ENCODE measurements at places on chromosomes 4 and X.

- DNase-seq, result no peak
Measured at GRCh38 chr4:109359040-109359646, 56.7 kb upstream of the COL25A1 start.

GRCh38 chr4:153950100-153950979, 161.5 kb upstream of the SFRP2 start:
- DNase-seq, result no peak

DNA sequence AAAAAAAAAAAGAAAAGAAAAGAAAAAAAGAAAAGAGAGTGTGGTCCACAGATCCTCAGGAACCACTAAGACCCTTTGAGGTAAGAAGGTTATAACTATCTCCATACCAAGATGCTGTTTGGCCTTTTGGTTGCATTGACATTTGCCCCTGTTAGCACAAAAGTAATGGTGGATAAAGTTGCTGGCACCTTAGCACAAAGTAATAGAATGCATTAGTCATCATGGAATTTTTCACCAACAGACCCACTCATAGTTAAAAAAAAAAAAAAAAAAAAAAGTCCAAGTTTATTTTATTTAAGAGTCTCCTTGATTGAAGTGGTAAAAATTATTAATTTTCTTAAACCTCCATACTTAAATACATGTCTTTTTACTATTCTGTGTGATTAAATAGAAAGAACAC, 78.4 kb upstream of the RBPJ start:
- no peak for DNase-seq

- DNase-seq, result peak; percentile 53
Measured at GRCh38 chrX:20252381-20253231, 14.1 kb downstream of the RPS6KA3 start.

DNA sequence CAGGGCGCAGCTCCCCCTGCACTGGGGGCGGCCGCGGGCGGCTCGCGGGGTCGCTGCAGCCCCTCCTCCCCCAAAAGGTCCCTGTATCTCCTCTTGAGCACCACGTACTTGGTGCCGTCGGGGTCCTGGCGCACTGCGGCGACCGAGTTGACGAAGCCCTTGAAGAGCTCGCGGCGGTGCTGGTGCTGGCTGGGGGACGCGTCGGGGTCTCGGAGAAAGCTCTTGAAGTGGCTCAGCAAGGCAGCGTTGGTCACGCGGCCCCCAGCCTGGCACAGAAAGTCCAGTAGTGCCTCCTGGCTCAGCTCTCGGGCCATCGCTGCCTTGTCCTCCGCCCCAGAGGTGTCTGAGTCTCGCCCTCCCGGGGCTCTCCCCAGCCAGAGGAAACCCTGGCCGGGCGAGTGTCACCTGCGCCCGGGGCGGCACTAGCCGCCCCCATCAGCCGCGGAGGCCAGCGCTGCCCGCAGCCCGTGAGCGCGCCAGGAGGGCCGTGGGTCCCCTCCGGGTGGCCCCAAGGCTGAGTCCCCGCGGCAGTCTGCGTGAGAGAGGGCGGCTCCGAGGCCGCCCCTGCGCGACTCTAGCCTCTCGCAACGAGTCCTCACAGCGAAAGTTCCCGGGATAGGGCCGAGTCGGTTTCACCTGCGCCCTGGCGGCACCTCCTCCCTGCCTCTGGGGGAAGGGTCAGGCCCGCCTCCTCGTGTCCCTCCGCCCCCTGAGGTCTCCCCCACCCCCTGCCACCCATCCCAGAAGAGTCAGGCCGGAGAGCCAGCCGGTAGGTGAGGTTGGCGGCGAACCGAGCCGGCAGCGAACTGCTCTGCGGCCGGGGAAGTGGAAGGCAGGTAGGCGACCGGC, at the start of gene SOWAHB:
TSS of gene SOWAHB (minus strand) at position 609 of the 849 bp plus-strand sequence. CDS start at position 314, 295 bp downstream.
- DNase-seq, result no peak

DNA sequence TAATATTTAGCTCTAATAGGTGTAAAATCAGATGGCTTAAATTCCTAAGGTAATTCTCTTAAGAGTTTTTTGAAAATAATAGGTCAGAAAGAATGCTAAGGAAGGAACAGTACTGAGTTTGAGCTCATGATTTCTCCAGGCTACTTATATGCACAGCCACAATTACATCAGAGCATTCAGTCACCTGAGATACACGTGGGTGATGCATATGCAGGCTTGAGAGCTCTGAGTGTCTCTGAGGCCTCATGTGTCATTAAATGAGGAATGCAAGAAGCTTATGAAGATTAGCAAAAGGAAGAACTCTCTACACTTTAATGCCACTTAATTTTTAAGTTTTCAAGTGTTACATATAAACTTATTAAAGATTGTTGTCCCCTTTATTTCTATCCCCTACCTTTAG, 124.0 kb upstream of the STIM2 start:
- DNase-seq, result no peak

GRCh38 chr4:27429364-27429871, 568.8 kb downstream of the STIM2 start:
- DNase-seq, result no peak

- no peak for DNase-seq
Measured at GRCh38 chr4:137655302-137655701, 123.0 kb upstream of the PCDH18 start.

- DNase-seq, result no peak
Measured at GRCh38 chrX:22141047-22141730, 109.1 kb downstream of the PHEX start.

DNA sequence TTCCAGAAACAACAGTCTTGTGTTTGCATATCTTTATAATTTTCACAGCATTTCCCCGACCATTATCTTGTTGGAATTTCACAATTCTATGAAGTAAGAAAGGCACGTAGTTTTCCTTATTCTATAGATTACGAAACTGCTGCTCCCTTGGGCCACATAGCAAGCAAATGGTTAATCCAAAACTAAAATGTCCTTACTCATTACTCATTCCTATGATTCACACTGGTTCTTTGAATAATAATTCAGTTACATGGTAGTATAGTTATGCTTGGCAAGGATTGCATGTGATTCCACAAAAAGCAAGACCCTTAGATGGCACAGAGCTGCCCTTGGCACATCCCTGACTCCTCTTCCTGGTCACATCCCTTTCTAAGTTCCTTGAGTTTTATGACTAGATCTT, 51.2 kb downstream of the OR13H1 start:
- no peak for DNase-seq

GRCh38 chrX:154457491-154458115, 478 bp upstream of the PLXNA3 start:
- DNase-seq, result no peak

- no peak for DNase-seq
Measured at GRCh38 chrX:150663073-150663472, 30.1 kb upstream of the MTMR1 start.

- no peak for DNase-seq
Measured at GRCh38 chr4:3031357-3032082, 42.8 kb downstream of the HTT-AS start.

DNA sequence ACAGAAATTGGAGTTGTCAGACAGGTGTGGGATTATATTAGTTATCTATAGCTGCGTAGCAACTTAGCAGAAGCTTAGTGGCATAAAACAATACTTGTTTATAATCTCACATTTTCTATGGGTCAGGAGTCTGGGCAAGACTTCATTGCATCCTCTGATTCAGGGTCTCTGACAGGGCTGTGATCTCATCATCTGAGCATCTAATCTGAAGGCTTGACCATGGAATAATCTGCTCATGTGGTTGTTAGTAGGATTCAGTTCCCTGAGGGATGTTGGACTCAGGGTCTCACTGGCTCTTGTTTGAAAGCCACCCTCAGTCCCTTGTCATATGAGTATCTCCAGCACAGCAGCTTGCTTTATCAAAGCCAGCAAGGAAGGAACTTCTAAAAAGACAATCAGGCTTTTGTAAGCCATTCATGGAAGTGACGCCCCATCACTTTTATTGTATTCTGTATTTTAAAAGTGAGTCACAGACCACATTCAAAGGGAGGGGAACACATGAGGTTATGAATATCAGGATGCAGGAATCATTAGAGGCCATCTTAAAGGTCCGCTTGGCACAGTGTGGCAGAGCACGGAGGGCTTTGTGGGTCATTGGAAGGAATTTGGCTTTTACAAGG, 37.2 kb upstream of the FAM9B start:
- no peak for DNase-seq

DNA sequence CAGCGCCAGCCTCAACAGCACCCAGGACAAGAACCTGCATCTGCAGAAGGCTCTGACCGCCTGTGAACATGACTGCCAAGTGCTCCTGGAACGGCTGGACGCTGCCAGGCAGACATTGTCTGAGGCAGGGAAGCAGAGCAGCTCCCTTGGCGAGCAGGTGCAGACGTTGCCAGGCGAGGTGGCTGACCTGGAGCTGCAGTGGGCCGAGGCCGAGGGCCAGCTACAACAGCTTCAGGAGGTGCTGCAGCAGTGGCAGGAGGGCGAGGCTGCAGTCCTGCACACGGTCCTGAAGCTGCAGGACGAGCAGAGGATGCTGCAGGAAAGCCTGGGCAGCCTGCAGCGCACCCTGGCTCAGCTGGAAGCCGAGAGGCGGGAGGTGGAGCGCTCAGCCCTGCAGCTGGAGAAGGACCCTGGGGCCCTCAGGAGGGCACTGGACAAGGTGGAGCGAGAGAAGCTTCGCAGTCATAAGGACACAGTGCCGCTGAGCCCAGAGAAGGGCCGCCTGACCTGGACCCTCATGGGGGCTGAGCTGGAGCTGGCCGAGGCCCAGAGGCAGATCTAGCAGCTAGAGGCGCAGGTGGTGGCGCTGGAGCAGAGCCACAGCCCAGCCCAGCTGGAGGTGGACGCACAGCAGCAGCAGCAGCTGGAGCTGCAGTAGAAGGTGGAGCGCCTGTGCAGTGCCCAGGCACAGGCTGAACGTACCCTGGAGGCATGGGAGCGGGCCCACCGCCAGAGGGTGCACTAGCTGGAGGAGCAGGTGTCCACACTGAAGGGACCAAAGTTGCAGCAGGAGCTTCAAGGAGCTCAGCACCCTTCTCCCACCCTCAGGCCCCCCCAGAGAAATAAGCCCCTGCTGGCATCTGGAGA, 16.4 kb downstream of the SMIM10L2A start:
- DNase-seq, result no peak

DNA sequence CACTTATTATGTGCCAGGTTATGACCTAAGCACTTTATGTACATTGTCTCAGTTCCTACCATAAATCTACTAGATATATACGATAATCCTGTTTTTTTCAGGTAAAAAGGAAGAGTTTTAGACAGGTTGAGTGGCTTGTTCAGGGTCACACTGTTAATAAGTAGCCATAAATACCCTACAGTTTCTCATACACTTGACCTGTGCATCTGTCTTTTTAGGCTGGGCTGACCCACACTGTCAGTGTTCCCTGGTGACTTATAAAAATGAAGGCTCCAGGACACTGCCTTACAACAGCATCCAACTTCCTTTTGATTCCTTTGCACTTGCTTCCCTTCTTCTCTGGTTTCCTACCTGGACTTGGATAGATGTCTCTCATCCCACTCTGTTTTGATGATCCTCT, 78.2 kb upstream of the PAQR3 start:
- DNase-seq, result no peak

DNA sequence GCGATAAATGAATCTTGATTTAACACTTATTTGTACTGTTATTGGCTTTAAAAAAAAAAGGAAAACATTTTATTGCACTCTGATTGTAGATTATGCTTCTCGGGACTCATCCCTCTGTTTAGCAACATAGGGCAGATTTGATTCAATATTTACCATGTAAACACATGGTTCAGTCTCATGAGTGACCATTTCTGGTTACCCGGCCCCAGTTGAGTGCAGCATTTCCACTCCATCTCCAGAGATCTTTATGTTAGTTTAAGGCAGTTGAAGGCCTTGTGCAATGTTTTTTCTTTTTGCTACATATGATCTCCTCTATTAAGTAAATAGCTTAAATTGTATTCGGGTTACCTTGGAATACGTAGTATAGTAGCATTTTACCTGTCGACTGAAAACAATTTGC, 143.3 kb upstream of the RPS6KA3 start:
- DNase-seq, result no peak

Measured in stimulated activated CD4-positive, alpha-beta T cell treated with anti-CD3 and anti-CD28 coated beads, Interleukin-1b, Interleukin-23, amount 100 ng/mL, for 1 hour (primary cell).